ENCODE measurements at places on chromosomes 5 and 9.
A peak's percentile ranks its signal among the peaks of the same experiment; 100 is the strongest.

DNA sequence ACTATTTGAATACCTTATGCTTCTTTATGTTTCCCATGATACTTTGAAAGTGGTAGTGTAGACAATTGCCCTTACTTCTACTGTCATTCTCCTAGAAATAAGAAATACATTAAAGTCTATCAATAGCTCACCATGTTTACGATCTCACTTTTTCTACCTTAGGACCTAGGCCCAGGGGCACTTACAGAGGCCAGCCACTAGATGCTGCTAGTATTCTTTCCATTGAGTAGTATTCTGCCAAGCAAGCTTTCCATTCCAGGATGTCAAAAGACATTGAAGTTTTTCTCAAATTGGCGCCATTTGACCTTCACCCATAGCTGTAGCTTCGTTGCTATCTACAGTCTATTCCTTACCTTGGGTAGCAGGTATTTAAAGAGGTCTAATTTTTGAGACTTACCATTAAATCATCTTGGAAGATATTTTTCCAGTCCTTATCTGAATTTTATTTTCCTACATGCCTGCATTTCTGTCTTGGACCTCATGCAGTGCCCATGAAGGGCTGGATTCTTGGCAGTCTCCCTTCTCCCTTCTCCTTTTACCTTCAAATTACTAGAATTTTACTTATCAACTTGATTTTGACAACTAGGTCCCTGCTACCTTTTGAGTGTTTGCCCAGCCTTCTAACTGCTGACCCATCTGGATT lies 246.0 kb upstream of the NUDT12 start:
- DNase-seq: peak; percentile 31

DNA sequence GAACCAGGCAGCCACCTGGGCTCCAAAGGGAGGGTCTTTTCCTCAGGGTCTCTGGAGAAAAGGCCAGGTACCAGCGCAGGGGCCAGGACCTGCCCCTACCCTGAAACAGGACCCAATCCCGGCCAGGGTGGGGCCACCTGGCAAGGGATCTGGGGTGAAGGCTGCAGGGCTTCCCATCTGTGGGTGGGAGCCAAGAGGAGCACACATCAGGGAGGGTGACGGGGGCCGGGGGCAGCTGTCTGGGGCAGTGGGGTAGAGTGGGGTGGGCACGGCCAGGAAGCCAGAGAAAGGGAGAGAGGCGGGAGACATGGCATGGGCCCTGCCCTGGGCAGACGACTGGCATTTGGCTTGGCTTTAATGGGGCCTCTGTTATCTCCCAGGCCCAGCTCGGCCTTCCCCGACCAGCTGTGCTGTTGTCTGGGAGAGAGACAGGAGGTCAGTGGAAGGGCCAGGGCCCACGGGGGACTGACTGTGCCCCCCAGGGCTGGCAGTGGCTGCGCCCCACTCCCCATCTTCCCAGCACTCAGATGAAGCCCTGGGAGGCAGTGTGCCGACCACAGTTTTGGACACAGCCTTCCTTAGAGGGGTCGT lies 57.2 kb upstream of the RNF130 start:
- no peak for DNase-seq

DNA sequence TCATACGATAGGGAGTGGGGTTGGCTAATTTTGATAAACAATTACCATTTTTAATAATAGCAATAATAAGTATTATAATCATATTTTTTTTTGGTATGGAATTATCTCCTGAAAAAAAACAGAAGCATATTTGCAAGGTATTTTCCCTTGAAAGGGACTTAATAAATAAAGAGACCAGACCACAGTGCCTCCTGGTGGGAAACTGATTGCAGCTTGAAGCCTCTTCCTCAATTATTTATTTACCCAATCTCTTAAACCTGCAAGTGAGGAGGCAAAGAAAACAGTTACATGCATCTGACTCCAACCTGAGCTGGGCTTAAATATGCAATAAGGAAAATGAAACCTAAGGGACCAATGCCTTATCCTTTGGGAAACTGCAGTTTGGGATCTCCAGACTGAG lies 388.1 kb upstream of the ACO1 start:
- no peak for DNase-seq

DNA sequence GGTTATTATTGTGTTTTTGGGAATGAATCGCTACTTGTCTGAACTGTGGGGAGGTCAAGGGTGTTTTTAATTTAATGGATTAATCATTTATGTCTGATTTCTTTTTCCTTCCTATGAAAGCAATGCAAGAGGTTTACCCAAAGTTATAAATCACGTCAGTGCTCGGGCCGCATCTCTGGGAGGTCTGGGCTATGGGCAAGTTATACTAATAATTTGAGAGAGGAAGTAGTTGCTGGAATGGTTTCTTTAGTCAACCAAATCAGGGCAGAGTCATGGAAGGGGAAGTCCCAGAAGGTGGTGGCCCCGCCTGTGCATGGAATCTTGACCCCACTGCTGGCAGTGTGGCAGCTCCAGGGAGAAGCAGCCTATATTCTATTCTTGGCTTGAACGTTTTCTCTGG lies 180.2 kb downstream of the HSPA4 start:
- DNase-seq: no peak

DNA sequence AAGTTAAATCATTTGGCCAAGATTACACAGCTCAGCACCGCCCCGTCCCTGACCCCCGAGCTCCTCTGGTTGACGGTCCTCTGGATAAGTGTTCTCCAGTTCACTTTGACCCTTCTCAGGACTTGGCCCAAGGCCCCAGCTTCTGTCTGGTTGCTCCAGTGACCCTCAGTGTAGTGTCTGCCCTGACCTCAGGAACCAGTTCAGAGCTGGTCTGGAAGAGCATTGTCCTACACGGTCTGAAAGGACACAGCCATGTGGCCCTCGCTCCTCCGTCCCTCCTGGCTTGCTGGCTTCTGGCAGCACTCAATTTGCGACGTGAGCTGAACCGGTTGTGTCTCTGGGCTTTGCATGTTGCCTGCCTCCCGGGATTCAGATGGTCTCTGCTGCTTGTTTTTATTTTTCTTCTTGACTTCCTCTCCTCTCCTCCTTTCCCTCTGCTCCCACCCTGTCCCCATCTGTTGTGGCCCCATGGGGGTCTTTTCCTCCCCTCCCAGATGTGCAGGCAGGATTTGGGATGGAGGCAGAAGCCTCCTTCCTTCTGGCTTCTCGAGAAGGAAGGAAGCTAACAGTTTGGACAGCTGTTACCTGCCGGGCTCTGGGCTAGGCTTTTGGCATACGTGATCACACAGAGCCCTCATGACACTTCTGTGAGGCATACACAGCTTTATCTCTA lies 72.0 kb downstream of the PPARGC1B start:
- no peak for DNase-seq

DNA sequence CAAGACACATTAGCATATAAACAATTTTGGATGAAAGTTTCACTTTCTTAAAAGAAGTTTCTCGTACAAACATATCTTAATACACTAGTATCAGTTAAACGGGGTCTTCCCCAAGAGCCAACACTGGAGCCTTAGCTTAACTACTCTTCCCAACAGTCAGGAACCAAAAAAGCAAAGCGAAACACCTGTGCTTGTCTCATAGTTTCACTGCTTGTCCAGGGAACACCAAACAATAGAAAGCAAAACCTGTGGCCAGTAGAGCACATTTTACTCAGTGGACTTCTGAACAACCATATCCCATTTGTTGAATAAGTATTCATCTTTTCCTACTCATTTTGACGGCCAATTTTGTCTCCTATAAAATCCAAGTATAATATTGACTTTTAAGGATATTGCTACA lies 391.4 kb downstream of the ELAVL2 start:
- no peak for DNase-seq

DNA sequence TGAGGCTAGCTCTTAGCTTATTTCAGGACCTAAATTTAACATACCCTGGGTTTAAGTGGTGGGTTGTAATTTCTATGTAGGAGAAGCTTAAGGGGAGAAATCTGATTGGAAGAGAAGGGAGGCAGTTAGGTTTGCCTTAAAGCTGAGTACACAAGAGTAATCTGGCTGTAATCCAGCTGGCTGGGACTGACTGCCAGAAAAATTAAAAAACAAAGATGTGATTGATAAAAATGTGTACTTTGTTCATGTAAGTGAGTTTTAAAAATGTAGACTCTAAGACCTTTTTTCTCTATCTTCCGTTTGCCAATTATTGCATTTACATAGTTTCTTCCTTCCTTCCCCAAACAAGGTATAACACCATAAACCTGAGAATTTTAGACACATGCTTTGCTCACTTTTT lies 17.5 kb upstream of the MSMP start:
- DNase-seq: peak; percentile 93

DNA sequence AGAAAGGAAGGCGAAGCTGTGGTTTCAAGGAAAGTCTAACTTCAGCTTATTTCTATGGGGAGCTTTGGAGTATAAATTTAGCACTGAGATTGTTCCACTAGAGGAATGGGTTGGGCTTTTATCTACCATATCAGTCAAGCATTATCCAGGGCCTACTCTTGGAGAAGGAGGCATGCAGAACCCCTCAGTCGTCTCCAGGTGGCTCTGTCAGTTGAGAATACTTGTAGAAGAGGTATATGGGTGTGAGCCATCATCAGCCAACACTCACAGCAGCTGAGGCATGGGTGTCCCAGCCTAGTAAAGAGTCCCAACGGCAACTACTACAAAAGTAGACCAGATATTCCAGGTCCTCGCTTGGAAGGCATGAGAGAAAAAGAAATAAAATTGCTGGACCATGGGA lies 548.5 kb upstream of the GRAMD2B start:
- no peak for DNase-seq

GRCh38 chr9:100884518-100884917 lies 144.0 kb upstream of the PLPPR1 start:
- no peak for DNase-seq

- no peak for DNase-seq
These were observed 204.1 kb upstream of the MEF2C start for GRCh38 chr5:89087128-89087527.

- no peak for DNase-seq
These were observed 202.2 kb downstream of the GADD45G start for GRCh38 chr9:89807101-89807395.

GRCh38 chr5:168531191-168531590 lies 2.1 kb downstream of the FBLL1 start:
- DNase-seq: no peak

DNA sequence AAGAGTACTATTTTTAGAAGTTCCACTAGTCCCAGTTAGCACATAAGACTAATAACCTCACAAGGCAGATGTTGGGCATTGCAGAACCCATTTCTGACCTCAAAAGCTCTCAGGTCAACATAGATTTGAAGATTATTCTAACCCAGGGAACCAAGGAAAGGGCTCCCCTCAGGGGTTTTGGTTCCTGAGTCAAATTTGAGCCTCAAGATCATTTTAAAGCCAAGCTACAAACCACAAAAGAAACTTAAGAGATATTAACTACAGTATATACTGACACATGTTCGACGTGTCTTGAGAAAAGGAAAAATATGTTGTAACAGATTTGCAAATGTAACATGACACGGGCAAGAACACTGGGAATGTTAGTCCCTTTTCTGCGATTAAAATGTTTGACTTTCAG lies 88.6 kb downstream of the GNAQ start:
- DNase-seq: no peak

- no peak for DNase-seq
These were observed 4.6 kb upstream of the FEM1C start for GRCh38 chr5:115549154-115549553.

- peak; percentile 14 for DNase-seq
These were observed 4.6 kb upstream of the MYOZ3 start for GRCh38 chr5:150656191-150657132.

- DNase-seq: no peak
These were observed 80.0 kb downstream of the RANBP17 start for GRCh38 chr5:170941788-170942187.

GRCh38 chr9:113187929-113188595 lies 33.0 kb downstream of the FKBP15 start:
- DNase-seq: no peak

GRCh38 chr5:173855162-173855994 lies 32.8 kb upstream of the CPEB4 start:
- no peak for DNase-seq

GRCh38 chr5:60259730-60260129 lies 366.2 kb upstream of the PDE4D start:
- no peak for DNase-seq

DNA sequence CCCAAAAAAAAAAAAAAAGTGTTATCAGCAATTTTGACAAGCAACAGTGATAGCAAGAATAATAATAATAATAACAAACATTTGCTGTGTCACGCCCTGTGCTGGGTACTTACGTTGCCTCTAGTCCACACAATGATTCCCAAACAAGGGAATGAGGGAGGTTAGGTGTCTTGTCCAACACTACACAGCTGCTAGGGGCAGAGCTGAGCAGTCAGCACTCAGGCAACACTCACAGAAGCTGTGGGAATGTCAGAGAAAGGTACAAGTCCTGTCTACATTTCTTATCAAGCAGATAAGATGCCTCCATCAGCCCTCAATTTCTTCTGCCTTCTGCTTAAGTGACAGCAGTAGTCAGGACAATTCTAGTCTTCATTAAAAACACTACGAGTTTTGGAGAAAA lies 111.0 kb downstream of the DNAH5 start:
- no peak for DNase-seq

- no peak for DNase-seq
These were observed 437.9 kb downstream of the RAB3C start for GRCh38 chr5:59020611-59021285.

DNA sequence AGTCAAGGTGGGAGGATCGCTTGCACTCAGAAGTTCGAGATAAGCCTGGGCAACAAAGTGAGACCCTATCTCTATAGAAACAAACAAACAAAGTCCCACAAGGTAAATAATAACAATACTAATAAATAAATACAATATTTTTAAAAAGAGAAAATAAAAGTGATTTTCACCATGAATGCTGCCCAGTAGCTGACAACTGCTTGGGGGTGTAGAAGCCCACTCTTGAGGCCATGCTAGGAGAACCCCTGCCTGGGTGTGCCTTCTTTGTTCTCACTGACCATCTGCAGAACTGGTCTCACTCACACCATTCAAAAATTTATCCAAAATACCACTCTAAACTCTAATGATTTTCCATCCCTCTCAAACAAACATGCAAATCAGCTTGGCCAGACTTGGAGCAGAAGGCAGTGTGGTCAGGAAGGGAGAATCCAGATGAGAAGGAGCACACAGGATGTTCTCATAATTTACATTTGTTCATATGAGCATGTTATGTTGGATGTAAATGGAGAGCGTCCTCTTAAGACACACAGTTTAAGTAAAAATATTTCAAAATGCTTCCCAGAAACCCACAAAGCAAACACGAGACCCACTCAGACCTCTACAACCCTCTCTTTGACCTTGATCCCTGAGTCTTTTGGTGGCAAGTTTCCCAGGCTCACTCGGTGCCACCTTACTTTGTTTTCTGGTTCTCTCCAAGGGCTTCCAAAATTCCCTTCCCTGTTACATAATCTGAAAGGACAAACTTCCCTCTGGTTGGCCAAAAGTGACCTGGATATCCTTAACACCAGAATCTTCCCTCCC lies 7.9 kb upstream of the RAI14 start:
- DNase-seq: no peak

- DNase-seq: no peak
These were observed 670 bp upstream of the FBP1 start for GRCh38 chr9:94639999-94640376.

Data from NCI-H2081 treated with DMSO at 0.1 percent for 48 hours (cell line).